Esophagus squamous epithelium (tissue), 5 donors: ENCODE measurements at places on chromosomes 7 and 10. TPM values are rescaled to one million over a fixed set of nuclear protein-coding genes. Genes with fewer than 3 reads are reported as not detected.

DNA sequence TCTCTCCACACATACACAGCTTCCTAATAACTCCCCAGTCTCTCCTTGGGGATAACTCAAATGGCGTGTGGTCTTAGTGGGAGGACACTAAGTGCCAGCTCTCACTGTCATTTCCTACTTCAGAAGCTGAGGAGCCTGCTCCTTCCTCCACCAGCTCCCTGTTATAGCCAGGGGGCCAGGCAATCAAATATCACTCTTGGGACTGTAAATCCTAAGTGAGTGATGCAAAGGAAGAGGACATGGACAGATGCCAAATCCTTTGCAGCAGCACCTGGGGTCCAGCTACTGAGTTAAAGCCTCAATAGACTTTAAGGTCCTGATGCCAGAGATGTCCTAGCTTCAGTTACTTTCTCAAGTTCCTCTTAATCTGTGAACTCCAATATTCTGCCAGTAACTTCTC lies 34.1 kb downstream of the SEM1 start:
- no peak for DNase-seq

- DNase-seq, result no peak
Observed at GRCh38 chr10:110430340-110431273, 67.1 kb upstream of the DUSP5 start.

GRCh38 chr7:146956853-146957252 lies 840.3 kb downstream of the CNTNAP2 start:
- DNase-seq, result no peak

- DNase-seq, result no peak
Observed at GRCh38 chr7:137728426-137728825, 118.3 kb downstream of the DGKI start.

DNA sequence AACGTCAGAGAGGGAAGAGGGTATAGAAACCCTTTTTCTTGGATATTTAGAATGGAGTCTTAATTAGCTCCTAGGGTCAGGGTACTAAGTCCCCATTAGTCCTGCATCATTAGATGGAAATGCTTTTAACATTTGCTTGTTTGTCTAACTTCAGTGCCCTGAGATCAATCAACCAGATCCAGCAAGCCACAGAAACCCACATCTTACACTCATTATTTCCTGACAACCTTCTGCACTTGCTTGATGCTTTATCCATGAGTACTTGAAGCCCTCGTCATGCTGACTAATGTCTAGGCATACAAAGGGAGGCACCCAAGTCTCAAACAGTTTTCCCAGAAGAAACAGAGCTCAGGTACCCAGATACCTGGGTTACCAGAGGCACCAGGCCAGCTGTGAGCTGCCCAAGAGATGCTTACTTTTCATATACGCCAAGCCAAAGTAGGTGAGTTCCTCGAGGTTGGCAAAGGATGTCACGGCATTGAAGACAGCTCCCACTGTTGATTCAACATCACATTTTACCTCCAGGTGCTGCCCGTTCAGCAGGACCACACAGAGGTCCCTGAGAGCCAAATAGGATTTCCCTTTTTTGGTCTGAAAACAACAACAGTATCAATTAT lies 42.7 kb downstream of the FRMPD2 start:
- no peak for DNase-seq

- no peak for DNase-seq
Observed at GRCh38 chr7:150400788-150401423, 21.8 kb downstream of the ZNF775 start.

DNA sequence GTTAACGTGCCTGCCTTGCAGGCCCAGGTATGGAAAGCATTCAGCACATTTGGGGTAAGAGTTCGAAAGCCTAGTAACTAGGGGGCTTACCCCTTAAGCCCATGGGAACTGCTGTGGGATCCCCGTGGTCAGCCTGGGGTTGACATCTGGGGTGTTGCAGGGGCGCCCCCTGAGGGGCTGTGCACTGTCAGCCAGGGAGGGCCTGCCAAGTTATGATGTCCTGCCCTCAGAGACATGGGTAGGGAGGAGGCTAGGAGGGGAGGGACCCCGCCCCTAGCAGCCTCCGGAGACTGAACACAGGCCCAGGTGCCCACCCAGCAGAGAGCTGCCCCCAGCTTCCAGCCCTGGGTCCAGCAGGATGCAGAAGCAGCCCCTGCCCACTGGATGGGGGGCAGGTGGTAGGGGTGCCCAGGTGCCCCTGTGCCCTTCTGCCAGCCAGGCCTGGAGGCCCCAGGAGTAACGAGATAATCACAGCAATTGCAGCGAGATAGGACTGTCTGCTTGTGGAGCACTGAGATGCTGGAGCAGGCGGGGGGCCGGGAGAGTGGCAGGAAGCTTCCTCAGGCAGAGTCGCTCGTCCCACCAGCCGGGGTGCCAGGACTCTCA lies 153.3 kb downstream of the UBE2H start:
- no peak for DNase-seq

GRCh38 chr10:95821720-95822119 lies 65.8 kb downstream of the ENTPD1 start:
- DNase-seq, result no peak

DNA sequence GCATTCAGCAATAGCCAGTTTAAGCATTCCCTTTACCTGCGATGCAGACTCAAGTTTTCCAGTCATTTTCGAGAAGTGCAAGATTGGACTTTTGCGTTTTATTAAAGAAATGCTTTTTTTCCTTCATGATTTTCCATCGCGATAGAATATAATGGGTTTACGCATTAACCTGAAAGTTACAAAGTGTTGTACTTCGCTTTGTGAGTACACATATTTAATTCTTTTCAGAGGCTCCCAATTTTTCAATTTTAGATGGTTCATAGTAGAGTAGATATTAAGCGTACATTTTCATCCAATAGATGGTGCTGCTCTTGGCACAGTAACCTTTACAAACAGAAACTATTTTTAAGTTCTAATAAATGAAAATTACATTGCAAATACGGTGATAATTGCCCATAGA lies 1.3 kb downstream of the PTPRZ1 start:
- DNase-seq, result no peak

DNA sequence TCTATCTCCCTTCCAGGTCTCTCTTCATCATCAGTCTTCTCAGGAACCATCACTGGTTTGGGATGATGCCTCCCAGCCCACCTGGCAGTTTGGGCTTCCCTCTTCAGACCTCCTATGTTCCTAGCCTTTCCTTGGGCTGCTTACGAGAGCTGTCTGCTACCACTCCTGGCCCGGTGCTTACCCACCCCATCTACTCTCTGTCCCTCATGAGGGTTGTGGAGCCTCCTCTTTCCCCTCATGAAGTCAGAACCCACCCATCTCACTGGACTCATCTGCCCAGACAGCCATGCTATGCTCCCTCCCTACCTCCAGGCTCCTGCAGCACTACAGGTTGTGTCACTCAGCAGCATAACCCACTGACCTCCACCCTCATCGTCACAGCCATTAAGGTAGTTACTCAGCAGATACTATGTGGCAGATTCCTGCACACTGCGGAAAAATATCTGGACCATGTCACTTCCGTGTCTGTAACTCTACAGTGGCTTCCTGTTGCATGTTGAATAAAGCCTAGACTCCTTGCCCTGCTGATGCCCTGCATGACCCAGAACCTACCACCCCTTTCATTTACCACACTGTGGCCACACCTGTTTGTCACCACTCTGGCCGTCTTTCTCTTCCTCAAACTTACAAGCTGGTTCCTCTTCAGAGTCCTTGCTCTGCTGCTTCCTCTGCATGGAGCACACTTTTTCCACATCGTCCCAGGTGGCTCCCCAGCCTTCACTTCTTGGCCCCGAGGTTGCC lies 2.0 kb downstream of the DBNL start:
- DNase-seq, result no peak

DNA sequence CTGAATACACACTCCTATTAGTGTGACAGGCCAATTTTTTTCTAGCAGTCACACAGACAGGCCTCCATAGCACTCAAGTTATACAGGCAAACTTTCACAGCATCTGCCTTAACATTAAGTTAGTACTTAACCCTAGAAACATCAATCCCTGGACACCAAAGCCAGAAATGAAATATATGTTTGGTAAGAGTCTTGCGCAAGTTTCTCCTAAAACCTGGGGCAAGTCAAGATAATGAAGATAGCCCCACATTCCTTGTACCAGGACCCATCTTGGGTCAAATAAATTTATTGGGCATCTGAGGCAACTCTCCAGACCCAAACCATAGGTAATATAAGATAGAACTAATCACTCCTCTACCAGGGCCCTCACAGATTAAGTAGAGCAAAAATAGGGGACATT lies 70.8 kb upstream of the ZNF92 start:
- no peak for DNase-seq

DNA sequence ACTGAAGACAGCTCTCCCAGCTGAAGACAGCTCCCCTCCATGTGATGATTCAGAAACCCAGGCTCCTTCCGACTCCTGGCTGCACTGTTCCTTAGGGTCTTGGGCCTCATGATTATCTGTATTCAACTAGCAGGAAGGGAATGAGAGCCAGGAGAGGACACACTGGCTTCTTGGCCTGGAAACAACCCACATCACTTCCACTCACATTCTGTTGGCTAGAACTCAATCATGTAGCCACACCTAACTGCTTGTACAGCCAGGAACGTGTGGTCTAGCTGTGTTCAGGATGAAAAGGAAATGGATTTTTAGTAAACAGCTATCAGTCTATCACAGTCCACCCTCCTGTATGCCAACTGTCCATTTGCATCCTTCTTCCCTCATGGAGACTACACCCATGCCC lies 30.5 kb upstream of the XPNPEP1 start:
- DNase-seq, result no peak

Gene ELOVL3
- total RNA-seq, result not detected

DNA sequence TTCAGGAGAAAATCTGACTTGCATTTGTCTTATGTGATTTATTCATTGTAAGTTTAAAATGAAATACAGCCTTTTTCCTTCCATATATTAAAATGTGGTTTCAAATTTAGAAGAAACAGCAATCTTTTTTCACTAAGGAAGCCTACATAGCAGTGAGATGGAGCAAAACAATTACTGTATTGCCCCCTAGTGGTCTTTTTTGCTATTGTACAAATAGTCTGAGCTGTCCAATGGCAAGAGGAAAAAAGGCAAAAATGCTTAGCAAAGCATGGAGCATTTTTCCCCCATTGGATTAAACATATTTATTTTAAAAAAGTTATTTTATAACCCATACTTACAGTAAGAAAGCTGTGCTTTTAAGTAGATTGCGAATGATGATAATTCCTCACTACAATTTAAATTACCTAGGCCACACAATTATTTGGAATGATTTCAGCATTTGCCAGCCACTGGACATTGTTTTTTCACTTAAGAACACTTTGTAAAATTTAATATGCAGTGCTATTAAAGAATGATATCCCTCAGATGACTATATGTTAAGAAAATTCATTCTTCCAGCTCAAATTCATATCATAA lies 119.5 kb downstream of the CPED1 start:
- no peak for DNase-seq

- DNase-seq, result no peak
Observed at GRCh38 chr7:72309476-72309875, 102.7 kb downstream of the CALN1 start.

DNA sequence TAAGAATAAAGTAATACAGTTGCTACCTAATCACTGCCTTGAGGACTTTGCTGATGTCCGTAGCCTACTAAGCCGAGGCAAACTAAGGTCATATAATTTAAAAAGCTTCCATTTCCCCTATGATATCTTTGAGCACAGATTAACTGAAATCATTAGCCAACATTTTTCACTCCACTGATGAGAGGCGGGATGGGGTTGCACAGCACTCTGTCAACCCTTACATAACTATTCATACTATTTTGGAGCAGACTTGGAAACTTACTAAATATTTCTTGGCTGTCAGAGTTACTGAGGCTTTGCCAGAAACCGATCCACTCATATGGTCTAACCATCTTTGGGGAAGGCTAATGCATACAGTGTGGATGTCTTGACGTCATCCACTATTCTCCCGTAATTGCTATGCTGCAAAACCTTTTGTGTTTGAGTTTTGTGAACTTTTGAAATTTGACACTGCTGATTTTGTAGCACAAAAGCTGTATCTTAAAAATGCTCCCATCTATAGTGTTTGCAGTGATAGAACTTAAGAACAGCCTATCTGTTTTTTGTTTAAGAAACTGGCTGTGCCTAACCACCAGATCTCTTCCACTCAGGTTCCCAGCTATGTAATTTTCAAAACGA lies 248.7 kb downstream of the TSPAN12 start:
- no peak for DNase-seq

DNA sequence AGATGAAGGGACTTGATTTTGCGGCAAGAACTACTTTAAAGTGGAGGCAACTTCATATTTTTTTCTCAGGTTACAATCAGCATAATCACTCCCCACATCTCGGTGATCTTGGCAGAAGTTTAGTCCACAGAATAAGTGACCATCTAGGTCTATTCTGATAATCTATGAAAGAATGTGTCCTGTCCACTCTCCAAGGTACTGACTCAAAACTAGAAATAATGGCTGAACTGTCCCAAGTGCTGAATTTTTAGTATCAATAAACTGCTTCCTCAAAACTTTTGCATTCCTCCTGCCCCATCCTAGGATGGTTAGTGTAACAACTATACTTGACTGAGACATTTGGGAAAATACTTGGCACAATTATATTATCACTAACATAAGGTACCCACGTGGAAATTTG lies 10.9 kb upstream of the CHRM2 start:
- DNase-seq, result no peak

- no peak for DNase-seq
Observed at GRCh38 chr10:124138195-124138882, 44.9 kb upstream of the CHST15 start.

Gene GDF10
- total RNA-seq, result 0.29 TPM

Gene PKD2L1
- total RNA-seq, result not detected

Gene CHRM2
- not detected for total RNA-seq

GRCh38 chr7:25665374-25665773 lies 437.1 kb upstream of the NPVF start:
- DNase-seq, result no peak

DNA sequence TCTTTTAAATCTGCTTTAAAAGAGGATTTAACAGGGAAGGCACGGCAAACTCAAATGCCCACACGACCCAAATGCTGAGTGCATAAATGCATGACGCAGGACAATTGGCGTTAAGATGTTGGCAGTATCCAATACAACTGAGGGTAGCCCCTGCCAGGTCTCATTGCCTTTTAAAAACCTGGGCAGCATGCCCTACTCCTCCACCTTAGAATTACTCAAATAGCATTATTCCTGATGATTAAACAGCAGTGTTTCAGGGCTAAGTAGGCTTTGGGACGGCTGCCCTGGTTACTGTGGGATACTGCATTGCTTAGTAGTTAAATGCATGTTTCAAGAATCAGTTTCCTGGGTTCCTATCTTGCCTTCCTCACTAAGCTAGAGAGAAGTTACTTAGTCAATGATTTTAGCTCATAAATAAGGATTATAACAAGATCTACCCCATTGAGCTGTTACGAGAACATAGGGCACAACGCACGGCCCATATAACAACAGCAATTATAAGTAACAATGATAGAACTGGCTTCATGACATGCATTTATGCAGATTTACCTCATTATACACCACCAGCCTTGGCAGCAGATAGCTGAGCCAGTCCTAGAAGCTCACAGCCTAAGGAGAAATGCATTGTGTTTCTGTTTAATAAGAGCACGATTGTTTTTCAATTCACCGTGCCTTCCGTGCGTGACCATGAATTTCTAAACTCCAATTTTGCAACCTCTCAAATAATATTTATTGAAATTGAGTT lies 7.9 kb downstream of the TUBAL3 start:
- no peak for DNase-seq
